ENCODE measurements at places on chromosomes 3 and 15.

DNA sequence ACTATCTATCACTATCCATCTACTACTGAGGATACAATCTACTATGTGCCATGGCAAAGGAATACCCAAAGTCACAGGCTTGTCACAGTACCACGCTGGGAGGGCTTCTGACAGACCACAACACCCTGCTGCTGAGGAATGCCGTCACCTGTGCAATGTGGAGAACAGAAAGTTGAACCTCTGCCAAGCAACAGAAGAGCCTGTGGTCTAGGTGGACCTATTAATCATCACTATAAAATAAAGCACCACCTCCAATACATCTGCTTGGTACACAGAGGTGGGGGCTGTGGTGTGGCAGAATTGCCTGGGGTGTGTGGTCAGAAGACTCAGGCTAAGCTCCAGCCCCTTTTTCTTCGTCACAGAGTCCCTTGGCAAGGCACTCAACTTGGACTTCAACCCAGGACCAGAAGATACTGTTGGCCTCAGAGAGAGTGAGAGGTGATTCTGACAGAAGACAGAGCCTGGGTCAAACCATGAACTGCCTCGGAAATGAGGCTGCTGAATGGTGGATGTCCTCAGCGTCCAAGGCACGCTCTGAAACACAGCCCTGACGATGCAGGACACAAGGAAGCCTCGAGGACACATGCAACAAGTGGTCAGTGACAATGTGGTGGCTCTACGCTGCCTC is 189.4 kb upstream of the CHRNA7 start:
- no peak for DNase-seq

DNA sequence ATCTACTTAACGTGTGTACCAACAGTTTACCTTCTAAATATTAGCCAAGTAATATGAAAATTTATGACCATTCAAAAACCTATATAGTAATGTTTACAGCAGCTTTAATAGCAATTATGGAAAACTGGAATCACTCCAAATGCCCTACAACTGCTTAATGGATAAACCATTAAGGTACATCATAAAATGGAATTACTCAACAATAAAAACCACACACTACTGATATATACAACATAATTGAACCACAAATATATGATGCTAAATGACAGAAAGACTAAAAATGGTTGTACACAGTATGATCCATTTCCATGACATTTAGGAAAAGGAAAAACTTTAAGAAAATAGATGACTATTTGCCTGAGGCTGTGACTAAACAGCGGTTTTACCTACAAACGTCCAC is 467.1 kb upstream of the EPHA6 start:
- DNase-seq, result no peak

DNA sequence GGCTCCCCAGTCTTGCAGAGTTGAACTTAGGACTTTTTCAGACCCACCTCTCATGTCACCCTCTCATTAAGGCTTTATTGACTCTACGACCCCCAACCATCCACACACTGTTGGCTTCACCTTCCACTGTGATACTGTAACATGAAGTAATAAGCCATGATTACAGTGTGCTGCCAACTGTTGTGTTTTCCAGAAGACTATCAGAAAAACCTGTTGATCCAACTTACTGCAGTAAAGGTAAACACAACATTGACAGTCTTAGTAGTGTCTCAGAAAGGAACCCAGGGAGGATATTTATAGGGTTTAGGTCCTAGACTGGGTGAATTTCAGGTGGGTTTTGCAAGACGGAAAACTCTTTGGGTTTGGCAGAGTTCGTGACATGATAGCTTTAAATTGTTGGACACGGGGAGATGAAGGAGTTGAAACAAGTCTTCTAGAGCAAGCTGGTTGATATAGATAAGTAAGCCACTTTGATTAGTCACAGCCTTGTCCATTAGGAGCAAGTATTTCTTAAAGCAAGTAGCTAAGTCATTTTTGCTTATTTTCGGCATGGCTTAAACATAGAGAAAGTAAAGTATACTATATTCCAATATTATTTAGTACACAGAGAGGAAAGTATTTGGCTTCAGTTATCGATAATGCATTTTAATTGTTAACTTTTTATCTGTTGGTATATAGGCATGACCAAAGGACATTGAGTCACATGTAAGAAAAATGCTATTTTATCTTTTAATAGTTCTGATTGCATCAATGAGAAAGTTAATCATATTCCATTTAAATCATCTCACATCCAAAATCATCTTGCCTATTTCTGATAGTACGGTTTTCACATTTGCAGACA is 2.4 kb upstream of the COL6A5 start:
- DNase-seq, result no peak

DNA sequence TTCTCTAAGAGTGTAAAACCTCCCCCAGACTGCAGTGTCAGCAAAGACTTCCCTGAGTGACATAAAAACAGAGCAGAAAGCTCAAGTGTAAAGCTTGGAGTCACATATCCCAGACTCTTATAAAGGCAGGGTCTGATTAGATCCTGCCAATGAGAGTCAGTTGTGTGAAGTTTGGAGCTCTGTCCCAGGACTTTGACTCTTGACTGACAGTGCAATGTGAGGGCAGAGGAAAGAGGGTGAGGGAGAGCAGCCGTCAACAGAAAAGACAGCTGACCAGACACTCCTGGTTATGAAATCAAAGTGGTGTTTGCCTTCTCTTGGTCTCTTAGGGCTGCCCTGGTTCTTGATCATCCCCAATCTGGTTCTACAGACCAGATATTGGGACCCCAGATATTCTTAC is 393.2 kb downstream of the ERC2 start:
- no peak for DNase-seq

DNA sequence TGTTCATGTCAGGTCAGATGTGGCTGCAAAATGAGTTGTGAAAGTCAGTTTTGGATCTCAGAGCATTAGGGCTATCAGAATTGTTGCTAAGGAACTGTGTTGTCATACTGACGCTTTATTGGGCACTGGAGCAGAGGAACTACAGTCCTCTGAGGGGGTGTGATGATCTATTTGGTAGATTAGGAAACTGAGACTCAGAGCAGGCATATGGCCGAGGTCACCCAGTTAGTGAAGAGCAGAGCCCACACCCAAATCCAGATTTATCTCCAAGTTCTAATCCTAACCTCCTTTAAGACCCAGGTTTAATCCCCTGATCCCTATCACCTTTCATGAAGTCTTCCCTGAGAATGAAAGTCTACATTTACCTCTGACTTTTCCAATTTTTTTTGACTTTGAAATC is 25.6 kb upstream of the GLCE start:
- DNase-seq, result no peak
